ENCODE measurements at places on chromosomes 4 and X.

- DNase-seq, result no peak
These were observed 424.3 kb downstream of the ARAP2 start for GRCh38 chr4:35820003-35820402.

DNA sequence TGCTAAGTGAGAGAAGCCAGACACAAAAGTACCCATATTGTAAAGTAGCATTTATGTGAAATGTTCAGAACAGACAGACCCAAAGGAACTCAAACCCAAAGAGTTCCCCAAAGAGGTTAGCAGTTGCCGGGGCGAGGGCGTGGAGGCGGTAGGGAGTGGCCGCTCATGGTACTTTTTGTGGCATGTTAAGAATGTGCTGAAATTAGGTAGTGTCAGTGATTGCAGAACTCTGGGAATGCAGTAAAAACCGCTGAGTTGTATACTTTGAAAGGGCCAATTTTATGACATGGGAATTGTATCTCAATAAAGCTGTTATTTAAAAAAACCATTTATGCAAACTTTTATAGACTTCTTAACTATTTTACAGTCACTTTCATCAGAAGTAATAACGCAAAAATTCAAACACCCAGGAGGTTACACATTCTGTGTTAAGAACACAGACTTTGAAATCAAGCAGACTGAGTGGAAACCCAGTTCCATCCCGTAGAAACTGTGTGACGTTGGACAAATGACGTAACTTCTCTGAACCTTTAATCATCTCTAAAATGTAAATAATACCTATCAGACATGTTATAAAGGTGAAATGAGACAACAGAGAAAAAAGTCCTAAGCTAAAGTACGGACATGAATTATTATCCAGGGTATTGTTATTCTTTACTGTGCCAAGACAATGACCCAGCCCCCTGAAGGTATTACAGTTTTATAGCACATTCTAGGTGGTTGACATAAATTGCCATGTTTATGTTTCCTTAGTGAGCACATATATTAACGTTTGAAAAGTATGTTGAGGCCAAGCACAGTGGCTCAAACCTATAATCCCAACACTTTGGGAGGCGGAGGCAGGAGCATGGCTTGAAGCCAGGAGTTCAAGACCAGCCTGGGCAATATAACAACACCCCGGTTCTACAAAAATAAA is 19.7 kb downstream of the ZFP42 start:
- no peak for DNase-seq

GRCh38 chr4:41212616-41213203 is 1.6 kb downstream of the APBB2 start:
- no peak for DNase-seq

- DNase-seq, result no peak
These were observed 348.5 kb upstream of the SFRP2 start for GRCh38 chr4:154137320-154137905.

GRCh38 chr4:5636766-5637670 is 71.3 kb downstream of the EVC2 start:
- DNase-seq, result no peak

GRCh38 chrX:7330971-7331746 is 183.2 kb upstream of the PUDP start:
- DNase-seq, result no peak

DNA sequence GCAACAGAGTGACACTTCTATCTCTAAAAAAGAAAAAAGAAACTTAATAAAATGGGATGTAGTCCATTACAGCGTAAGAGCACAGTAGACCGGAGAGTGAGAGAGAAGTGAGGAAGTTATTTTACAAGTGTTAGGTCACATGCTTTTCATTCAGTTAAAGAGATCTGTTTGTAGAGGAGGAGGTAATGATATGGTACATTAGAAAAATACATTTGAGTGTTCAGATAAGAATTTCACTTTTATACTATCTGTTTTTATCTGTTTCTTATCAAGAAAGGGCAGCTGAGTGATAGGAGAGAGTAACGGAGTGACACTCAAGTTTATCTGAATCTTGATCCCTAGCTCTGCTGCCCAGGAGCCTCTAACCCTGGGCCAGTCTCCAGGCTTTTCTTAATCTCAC is 38.9 kb downstream of the FNIP2 start:
- DNase-seq, result no peak

DNA sequence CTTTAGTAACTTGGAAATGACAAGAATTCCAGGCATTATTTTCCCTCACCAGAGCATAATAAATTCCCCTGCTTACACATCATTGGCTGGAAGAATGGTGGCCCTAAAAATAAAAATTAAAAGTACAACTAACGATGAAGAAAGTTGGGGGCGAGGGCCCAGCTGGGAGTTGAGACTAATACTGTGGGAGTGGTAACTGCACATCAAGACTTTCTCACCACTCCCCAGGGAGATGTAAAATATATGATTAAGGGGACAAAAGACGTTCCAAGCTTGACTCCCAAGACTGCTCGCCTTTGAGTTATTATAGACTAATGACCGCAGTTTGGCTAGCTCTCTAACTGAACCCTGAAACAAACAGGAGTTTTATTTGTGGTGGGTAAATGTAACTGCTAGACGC is 30.0 kb downstream of the SMIM31 start:
- no peak for DNase-seq

DNA sequence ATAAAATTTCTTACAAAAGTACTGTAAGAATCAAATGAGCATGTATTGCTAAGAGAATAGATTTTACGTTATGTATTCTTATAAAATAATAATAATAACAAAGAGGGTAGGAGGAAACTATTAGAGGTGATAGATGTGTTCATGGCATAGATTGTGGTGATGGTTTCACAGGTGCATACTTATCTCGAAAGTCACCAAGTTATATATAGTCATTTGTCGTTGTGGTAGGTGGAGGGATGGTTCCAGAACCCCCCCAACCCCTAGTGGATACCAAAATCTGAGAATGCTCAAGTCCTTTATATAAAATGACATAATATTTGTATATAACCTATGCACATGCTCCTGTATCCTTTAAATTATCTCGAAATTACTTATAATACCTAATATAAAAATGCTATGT is 36.7 kb upstream of the H2AZ1 start:
- no peak for DNase-seq

GRCh38 chrX:46788902-46789301 is 30.0 kb upstream of the SLC9A7 start:
- no peak for DNase-seq

GRCh38 chrX:44422631-44423030 is 79.2 kb upstream of the EFHC2 start:
- no peak for DNase-seq

- DNase-seq, result no peak
These were observed 88.5 kb downstream of the KIT start for GRCh38 chr4:54746218-54746617.

DNA sequence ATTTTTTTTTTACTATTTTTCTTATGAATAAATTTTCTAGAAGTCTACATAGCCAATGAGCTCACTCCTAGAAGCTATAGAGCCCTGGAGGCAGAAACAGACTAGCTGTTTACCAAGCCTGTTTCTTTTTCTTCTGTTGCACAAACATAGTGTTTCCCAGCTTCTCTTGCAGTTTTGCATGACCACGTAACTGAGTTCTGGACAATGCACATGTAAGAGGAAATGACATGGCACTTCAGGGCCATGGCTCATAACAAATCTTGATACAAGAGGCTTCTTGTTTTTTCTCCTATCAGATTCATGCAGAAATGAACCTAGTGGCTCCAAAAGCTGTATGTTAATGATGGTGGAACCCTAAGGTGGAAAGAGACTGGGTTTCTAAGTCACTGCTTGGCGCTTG is 127.4 kb downstream of the ZNF330 start:
- no peak for DNase-seq

DNA sequence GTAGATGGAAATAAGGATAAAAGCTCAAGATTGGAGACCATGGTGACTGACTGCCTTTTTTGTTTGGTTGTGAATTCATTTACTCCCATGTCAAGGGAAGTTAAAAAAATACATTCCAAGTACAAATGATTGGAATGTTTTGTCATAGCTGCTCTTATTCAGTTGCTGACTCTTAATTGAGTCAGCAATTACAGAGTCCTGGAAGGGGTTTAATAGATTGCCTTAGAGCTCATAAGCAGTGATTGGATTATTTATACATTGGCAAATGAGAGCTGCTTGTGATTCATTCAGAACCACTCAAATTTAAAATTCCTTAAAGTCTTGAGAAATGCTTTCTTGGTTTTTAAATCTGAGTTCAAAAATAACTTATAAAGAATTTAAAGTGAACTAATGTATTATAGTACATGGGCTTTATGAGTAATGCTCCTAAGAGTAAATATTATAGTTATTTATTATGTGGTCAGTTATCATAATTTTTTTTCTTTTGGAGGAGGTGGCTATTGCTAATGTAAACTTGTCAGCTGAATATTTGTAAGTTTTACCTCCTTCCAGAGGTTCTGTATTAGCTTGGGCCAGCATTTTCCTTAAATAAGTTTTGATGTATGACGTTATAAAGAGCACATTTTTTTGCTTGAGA is 13.6 kb downstream of the JADE1 start:
- no peak for DNase-seq

DNA sequence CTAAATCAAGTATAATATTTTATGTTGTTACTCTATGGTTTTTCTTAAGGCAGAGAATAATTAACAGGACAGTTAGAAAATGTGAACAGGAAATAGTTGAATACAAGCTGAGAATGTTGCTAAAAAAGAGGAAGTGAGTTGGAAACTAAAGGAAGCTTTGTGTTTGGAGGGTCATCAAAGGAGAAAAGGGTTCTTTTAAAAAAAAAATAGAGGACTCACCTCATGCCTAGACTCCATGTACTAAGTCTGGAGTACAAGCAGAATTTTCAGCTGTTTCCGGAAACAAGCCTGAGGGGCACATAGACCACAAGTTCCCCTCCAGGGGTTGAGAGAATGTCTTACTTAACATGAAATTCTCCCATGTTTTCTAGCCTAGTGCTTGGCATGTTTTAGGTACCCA is 20.1 kb upstream of the MAP7D3 start:
- no peak for DNase-seq

GRCh38 chrX:103418811-103419340 is 42.5 kb downstream of the BEX3 start:
- DNase-seq, result no peak

GRCh38 chrX:155070663-155070974 is 317 bp downstream of the CMC4 start:
- no peak for DNase-seq

GRCh38 chr4:140529434-140529833 is 5.5 kb downstream of the ELMOD2 start:
- no peak for DNase-seq

DNA sequence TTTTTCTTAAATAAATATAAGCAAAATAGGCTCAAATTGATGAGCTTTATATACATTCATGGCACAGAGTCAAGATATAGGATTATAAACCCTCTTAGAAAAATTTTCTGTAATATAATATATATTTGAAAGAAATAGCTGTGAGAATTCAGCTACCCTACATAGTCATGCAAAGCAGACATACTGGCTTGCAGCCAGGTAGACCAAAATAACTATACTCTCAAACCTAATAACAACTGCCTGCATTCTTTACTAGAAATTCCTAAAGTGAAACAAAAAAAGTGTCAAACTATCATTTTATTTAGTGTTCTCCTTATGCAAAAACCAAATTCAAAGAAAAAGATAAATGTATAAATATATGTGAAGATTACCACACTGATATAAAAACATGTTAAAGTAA is 1390.2 kb downstream of the C4orf33 start:
- DNase-seq, result no peak

- no peak for DNase-seq
These were observed 21.9 kb upstream of the ARHGAP10 start for GRCh38 chr4:147709999-147710398.

- no peak for DNase-seq
These were observed 18.3 kb upstream of the HTRA3 start for GRCh38 chr4:8251110-8251883.

DNA sequence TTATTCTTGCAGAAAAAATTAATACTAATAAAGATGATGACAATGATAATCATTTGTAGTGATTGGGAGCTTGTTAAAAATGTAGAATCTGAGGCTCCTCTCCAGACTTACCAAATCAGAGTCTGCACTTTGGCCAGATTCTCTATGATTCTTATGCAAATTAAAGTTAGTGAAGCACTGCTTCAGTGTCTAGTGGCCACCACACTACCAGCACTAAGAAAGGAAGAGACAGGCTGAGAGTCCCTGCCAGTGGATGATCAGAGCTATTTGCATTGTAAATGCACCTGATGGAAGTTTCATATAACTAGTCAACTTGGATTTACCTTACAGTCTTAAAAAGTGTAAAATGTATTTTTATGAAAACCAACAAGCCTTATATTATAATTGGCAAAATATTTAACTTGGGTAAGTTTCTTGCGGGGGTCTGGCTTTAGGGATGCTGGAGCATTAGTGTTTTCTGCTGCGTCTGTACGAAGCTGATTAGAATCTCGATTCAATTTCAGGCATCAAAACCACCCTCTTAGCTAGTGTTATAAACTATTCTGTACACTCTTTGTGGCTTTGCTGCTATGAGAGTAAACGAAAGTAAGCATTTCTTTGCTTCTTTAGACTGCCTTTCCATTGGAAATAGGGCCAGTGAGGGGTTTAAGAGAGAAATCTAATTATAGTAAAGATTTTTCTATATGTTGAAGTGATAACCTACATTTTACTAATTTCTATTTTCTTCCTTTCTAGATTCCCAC is 114.1 kb downstream of the TLL1 start:
- no peak for DNase-seq

GRCh38 chr4:26912069-26912468 is 51.4 kb downstream of the STIM2 start:
- no peak for DNase-seq

DNA sequence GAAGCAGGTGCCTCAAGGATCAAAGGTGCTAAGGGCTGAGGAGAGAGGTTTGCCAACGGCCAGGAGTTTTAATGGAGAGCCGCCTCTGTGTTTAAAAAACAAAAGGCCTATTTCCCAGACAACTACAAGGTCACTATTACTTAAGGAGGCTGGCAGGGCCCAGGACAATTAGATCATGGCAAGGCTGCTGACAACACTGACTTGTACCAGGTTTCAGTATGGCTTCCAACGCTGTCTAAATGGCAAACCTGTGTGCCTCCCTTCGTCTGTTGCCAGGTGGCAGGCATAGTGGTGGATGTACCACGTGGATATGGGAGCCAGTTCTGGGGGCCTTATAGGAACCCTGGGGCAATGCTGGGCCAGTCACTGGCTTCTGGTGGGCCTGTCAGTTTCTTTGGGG is 41.0 kb downstream of the NSG1 start:
- no peak for DNase-seq

Data from stimulated activated CD8-positive, alpha-beta memory T cell treated with anti-CD3 and anti-CD28 coated beads, Interleukin-7, amount 100 ng/mL, for 1 hour (primary cell).